GM23248 (cell line): ENCODE measurements at places on chromosomes 2 and 18. TPM values are rescaled to one million over a fixed set of nuclear protein-coding genes. Genes with fewer than 3 reads are reported as not detected.

STPG4 gene
- total RNA-seq: not detected in 2 replicates

GRCh38 chr2:201709747-201710146, 11.3 kb upstream of the MPP4 start:
- H3K4me1 ChIP-seq: peaks cover 3% of the 10 kb centered on the region; the same call in 1 of the 2 replicates
- no peak for DNase-seq
- peaks cover 67% of the 10 kb centered on the region for H3K36me3 ChIP-seq

GRCh38 chr2:26933431-26934334, 36.8 kb upstream of the MAPRE3 start:
- DNase-seq: no peak
- peaks cover 39% of the 10 kb centered on the region; the same call in 1 of the 2 replicates for H3K27me3 ChIP-seq
- H3K36me3 ChIP-seq: no peaks in the 10 kb centered on the region
- H3K27ac ChIP-seq: no peak overlapping the region
- H3K4me1 ChIP-seq: no peaks in the 10 kb centered on the region
- no peak overlapping the region for H3K4me3 ChIP-seq

DNA sequence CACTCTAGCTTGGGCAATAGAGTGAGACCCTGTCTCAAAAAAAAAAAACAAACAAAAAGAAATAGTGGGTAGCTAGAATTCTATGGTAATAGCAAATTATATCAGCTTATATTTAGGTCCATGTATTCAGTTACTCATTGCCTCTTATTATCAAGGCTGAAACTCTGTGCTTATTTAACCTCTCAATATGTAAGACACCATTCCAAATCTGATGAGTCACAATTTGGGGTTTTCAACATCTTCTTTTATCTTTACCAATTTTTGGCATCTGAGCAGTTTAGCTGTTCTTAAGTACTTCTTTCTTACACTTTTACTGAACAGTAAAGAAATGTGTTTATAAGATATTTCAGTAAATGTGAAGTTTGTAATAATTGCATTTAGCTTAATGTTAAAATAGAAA, 69.3 kb downstream of the TTC27 start:
- H3K27me3 ChIP-seq: no peaks in the 10 kb centered on the region
- H3K27ac ChIP-seq: no peak overlapping the region
- no peak overlapping the region for H3K4me3 ChIP-seq
- H3K4me1 ChIP-seq: peaks cover 10% of the 10 kb centered on the region

GRCh38 chr2:210524533-210524932, 31.9 kb upstream of the CPS1 start:
- H3K27me3 ChIP-seq: no peaks in the 10 kb centered on the region
- no peaks in the 10 kb centered on the region for H3K36me3 ChIP-seq
- H3K4me3 ChIP-seq: no peak overlapping the region
- no peak overlapping the region for H3K27ac ChIP-seq
- no peaks in the 10 kb centered on the region for H3K4me1 ChIP-seq

DNA sequence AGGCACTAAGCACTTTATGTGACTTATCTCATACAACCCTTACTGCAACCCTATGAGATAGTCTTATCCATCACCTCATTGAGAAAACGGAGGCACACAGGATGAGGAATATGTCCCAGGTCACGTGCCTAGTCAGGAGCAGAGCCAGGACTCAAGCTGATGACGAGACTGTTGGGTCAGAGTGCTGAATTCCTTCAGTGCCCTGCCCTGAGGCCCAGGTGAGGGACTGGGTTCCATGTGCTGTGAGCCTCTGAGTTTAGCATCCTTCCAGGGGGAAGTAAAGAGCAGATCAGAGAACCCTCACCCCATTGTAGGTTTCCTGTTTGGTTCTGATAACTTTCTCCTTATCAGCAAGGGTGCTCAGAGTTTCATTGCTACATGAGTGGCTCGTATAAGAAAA, 11.7 kb upstream of the EDAR start:
- H3K4me1 ChIP-seq: no peaks in the 10 kb centered on the region
- no peaks in the 10 kb centered on the region for H3K36me3 ChIP-seq
- no peak overlapping the region for H3K4me3 ChIP-seq
- DNase-seq: no peak
- H3K27ac ChIP-seq: no peak overlapping the region
- peaks cover 27% of the 10 kb centered on the region for H3K27me3 ChIP-seq

DNA sequence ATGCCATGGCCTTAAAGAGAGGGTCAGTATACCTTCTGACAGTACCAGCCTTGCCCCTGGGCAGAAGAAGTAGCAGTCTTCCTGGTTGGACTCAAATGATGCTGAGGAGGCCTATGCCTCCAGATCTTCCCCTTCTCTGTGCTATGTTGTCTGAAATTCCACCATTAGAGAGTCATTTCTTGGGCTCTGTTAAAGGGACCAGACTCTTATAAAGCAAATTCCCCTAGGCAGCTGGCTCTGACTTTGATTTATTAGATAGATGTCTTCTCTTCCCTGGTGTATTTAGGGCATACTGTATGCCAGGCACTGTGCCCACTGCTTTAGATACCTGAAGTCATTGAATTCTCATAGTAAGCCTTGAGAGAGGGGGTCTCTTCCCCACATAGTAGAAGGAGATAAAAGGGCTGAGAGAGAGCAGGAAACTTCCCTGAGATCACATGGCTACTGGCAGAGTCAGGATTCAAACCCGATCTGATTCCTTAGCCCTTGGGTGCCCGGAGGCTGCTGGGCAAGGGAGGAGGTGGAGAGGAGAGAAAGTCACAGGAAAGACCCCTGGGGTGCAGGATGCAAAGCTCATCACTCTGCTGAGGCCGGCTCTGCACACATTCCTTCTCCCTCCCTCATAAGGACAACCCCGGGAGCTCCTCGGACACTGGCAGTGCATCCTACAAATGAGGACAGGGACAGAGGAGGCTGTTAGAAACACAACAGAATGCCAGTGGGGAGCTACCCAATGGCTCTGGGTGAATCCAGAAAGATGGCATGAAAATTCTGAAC, 23.0 kb downstream of the COPS9 start:
- no peaks in the 10 kb centered on the region for H3K36me3 ChIP-seq
- peaks cover 38% of the 10 kb centered on the region for H3K27me3 ChIP-seq
- H3K4me3 ChIP-seq: no peak overlapping the region
- H3K27ac ChIP-seq: no peak overlapping the region
- no peak for DNase-seq

GRCh38 chr2:179790235-179791217, 70.9 kb downstream of the ZNF385B start:
- no peaks in the 10 kb centered on the region for H3K4me1 ChIP-seq
- no peak overlapping the region for H3K27ac ChIP-seq
- H3K27me3 ChIP-seq: no peaks in the 10 kb centered on the region; the same call in 1 of the 2 replicates
- no peak overlapping the region for H3K4me3 ChIP-seq

ITGA4 gene
- total RNA-seq: 33.3 and 40.0 TPM in 2 replicates

DNA sequence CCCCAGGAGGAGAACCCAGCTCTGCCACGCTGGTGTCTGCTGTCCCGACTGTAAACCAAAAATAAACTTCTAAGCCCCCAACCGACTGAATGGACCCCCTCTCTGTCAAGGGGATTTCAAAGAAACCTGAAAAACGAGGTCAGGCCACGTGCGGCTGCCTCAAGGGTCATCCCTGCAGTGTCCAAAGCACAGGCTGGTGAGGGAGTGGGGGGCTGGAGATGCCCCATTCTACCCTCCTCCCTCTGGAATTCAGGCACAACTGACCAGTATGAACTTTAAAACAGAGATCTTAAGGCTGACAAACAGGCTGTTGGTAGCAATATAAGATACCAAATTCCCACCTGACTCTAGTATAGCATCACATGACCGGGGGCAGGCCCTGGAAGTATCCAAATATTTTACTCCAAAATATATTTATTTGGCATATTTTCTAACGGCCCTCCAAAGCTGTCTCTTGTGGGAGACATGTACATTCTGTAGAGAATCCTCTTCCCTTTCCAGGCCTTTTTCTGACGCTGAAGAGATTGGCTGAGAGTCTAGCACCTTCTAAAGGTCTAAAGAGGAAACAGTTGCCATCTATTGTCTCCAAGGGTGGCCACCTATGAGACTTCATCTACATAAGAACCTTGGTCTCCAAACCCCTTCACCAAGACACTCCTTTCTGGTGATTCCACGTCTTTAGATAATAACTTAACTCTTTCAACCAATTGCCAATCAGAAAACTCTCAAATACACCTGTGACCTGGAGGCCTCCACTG, 40.4 kb upstream of the CTDP1 start:
- no peak overlapping the region for H3K4me3 ChIP-seq
- no peak overlapping the region for H3K27ac ChIP-seq
- no peaks in the 10 kb centered on the region for H3K4me1 ChIP-seq
- H3K27me3 ChIP-seq: peaks cover 13% of the 10 kb centered on the region; the same call in 1 of the 2 replicates
- H3K36me3 ChIP-seq: no peaks in the 10 kb centered on the region

DSG3 gene
- not detected in 2 replicates for total RNA-seq

PSTPIP2 gene
- 2.8 and 3.8 TPM in 2 replicates for total RNA-seq

GRCh38 chr2:58475756-58476155, 234.6 kb upstream of the FANCL start:
- H3K4me3 ChIP-seq: no peak overlapping the region
- no peak for DNase-seq
- no peak overlapping the region for H3K27ac ChIP-seq
- H3K4me1 ChIP-seq: no peaks in the 10 kb centered on the region

- H3K27me3 ChIP-seq: no peaks in the 10 kb centered on the region
- DNase-seq: no peak
- H3K27ac ChIP-seq: no peak overlapping the region
- H3K4me1 ChIP-seq: peaks cover 24% of the 10 kb centered on the region
- no peak overlapping the region for H3K4me3 ChIP-seq
- H3K36me3 ChIP-seq: no peaks in the 10 kb centered on the region
Measured at GRCh38 chr2:45889053-45889452, 237.6 kb downstream of the PRKCE start.

INPP5D gene
- not detected in 2 replicates for total RNA-seq
